ENCODE measurements at places on chromosomes 1 and 21.

GRCh38 chr1:82752046-82752445, 951.3 kb downstream of the ADGRL2 start:
- no peak for DNase-seq

DNA sequence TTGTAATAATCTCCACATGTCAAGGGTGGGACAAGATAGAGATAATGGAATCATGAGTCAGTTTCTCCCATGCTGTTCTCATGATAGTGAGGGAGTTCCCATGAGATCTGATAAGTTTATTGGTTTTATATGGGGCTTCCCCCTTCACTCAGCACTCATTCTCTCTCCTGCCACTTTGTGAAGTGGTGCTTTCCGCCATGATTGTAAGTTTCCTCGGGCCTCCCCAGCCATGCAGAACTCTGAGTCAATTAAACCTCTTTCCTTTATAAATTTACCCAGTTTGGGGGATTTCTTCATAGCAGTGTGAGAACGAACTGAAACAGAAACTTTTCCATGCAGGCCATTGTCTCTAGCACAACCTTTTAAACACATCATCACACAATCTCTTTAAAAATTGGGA, 221.5 kb upstream of the BRINP3 start:
- no peak for DNase-seq

DNA sequence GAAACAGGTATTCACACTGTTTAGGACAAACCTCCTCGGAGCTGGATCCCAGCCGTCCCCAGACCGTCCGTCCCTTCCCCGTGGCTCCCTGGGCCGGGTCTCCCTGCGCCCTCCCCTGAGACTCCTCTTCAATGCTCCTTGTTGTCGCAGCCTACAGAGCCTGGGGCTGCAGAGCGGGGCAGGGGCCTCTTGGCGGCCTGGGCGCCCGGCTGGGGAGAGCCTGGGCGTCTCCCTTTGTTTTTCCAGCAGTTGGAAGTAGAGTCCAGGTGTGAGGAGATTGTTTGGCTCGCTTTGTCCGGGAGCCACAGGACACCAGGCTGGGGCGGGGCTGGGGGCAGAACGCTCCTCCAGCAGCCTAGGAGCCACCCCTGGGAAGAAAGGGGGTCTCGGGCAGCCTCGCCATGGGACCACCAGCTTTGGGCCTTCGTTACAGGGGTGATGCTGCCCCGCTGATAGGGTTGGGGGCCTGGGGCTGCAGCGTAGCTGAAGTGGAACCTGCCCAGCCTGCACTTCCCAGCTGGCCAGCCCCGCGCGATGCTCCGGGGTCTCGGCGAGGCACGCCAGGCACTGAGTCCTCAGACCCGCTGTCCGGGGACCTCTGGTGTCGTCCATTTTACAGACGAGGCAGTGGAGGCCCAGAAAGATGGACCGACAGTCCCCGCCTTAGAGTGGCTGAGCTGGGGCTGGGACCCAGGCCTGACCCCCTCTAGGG, 66.9 kb downstream of the PRDM16 start:
- no peak for DNase-seq

GRCh38 chr1:9842781-9843575, 19.2 kb upstream of the CLSTN1 start:
- DNase-seq = no peak

DNA sequence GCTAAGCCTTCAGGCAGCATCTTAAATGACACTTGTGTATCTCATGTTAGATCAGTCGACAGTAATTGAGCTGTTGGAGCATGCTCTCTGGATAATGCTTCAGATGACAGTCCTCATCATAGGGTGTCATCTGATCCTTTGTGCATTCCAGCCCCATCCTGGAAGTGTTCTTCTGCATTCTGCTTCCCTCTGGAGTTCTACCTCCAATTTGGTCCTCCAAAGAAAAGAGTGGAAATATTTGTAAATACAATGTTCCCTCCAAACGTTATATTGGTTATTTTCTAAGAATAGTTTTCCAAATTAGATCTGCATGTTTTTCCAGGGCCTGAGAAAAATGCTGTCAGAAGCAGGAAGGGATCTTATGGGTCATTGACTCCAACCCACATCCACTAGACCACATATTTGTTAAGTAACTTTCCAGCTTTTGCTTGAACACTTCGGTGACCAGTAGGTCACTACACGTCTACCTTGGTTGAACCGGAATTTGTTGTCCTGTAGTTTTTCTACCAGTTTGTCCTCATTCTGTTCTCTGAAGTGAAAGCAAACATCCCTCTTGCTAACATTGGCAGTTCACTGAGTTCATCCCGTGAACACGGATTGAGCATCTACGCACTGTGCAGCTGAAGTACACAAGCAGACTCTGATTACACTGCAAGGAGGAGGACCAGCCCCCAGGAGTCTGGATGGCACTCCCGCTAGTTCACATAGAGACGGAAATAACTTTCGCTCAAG, 136.0 kb downstream of the TLR5 start:
- no peak for DNase-seq

GRCh38 chr1:101567582-101568189, 330.9 kb downstream of the S1PR1 start:
- DNase-seq = peak; percentile 19

- DNase-seq = no peak
Observed at GRCh38 chr1:200873116-200873670, 412 bp downstream of the GPR25 start.

- DNase-seq = no peak
Observed at GRCh38 chr1:184294101-184294500, 92.7 kb upstream of the C1orf21 start.

DNA sequence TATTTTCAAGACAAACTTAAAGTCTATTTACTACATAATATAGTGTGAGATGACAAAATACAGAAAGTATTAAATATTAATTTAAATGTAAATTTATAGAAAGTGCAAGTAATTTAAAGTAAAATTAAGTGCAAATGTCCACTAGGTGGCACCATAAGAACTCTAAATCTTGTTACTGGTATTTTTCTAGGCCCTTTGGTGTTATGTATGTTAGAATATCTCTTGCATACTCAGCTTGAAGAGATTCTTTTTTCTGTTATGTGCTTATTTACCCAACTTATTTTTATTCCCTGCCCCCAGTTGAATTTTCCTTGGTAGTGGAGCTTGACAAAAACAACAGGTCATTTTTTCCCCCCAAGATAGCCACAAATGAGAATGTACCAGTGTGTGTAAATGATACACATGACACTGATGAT, 71.5 kb downstream of the RPS6KC1 start:
- DNase-seq = no peak

GRCh38 chr1:20187103-20187812, 940 bp upstream of the PLA2G2C start:
- DNase-seq = no peak

DNA sequence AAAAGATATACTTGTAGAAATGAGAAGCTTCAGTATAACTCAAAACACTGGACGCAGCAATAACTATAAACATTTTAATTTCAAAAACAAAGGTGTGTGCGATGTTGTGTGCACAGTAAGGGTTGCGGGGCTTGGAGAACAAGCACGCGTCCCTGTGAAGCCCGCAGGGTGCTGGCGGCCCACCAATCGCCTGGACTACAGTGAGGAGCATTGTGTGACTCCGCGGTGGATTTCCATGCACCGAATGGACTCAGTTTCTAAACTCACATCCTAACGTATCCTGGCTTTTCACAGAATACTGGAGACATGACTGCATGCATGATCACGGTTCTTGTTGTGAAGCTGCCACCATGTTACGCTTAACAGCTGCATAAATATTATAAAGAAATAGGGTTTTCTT, 33.0 kb downstream of the NTPCR start:
- DNase-seq = no peak

- DNase-seq = no peak
Observed at GRCh38 chr21:37655611-37656300, 260.5 kb downstream of the KCNJ6 start.

GRCh38 chr1:48003741-48004531, 6.8 kb upstream of the TRABD2B start:
- no peak for DNase-seq

DNA sequence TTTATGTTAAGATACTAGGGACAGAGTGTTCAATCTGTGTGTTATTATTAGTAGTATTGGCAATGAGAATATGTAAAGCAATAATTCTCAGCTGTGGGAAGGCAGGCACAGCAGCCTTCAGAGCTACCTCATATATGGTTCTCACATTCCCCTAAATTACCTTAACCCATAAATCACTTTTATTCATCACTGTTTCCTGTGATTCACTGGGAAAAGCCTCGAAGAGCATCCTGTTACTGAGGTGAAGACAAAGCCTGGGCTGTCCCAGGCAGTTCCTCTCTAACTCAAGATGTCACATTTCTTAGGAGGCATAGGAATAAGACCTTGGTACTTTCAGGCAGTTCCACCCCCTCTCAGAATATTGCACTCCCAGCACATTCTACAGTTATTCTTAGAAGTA, 965.7 kb downstream of the NCAM2 start:
- DNase-seq = no peak

DNA sequence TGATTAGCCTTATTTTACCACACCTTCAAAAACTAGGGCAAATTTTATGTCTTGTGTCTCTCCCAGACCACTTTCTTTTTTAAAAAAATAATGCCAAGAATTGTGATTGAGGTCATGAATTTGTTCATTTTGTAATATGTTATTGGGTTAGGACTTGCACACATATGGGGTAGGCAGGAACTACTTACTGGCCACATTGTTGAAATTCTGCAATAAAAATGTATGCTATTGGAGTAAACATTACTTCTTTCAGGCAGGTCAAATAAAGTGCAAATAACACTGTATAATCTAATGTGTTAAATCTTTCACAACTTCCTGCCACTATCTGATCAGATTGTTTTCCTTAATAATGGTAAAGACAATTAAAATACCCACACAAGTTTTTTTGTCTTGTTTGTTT, 166.6 kb upstream of the COL11A1 start:
- DNase-seq = no peak

DNA sequence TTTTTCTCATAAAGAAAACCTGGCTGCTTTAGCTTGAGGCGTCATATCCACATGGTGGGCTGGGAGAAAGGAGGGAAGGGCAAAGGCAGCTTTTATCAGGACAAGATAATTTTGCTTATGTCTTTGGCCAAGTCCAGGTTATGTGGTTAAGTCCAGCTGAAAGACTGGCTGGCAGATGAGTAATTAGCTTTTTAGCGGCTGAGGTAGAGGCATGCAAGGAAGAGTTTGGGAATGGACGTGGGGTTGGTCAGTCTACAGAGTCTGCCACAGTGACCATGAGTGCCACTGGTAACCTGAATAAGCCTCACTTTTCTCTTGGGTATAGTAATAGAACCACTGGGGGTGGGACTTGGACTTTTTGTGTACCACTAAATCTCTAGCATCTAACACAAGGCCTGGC, 39.8 kb downstream of the NEK7 start:
- no peak for DNase-seq

DNA sequence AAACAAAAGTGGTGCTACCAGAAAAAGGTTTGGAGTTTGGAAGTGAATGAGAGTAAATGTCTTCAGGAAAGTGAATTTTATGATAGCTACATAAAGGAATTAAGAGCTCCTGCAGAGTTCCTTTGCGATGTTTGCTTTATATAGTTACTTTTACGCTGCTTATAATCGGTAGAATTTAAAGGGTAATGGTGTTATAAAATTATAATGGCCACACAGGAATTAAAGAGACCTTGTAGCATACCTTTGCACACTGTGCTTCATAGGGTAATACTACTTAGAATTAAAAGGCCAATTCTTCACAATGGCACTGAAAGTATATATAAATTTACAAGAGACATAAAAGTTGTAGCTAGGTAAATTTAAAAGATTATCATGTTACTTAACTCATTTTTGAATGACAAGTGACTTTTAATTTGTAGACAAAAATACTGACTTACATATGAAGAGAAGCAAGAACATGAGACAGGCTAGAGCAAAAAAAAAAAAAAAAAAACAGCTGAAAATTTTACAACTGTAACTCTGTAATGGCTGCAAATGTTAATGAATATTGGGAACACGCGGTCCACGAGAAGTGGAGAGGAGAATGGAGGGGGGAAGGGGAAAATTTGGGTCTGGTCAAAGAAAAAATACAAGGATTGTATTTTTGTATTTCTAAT, 65.9 kb upstream of the LBR start:
- no peak for DNase-seq

GRCh38 chr1:168509210-168509609, 34.6 kb downstream of the XCL2 start:
- DNase-seq = no peak

DNA sequence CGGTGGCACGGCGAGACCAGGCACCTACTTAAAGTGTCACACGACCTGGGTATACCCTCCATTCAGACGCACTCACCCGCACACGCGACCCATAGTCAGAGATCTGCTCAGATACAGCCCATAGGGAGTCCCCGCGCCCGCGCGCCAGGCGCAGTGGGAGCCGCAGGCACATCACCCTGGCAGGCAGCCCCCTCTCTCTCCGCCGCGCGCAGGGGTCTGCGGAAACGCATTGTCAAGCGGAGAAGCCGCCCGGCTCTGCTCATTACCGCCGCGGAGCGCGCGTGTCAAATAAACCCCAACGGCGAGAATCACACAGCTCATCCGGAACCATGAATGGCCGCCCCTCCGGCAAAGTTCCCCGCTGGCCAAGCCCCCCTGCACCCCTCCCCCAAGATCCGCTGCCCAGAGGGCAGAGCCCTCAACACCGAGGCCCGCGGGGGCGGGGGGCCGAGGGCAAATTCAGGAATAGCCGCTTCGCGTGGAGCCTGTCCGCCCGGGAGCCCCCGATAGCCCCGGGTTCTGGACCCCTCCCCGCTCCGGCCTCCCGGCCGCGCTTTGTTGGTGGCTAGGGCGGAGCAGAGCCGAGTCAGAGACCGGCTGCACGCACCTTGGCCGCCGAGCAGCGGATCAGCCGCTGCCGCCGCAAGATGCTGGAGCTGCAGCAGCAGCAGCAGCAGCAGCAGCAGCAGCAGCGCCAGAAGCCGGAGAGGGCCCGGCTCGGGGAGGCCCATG, 522 bp downstream of the LRP8 start:
- DNase-seq = peak; percentile 47

GRCh38 chr1:26327956-26328362, 10.2 kb downstream of the CD52 start:
- no peak for DNase-seq

DNA sequence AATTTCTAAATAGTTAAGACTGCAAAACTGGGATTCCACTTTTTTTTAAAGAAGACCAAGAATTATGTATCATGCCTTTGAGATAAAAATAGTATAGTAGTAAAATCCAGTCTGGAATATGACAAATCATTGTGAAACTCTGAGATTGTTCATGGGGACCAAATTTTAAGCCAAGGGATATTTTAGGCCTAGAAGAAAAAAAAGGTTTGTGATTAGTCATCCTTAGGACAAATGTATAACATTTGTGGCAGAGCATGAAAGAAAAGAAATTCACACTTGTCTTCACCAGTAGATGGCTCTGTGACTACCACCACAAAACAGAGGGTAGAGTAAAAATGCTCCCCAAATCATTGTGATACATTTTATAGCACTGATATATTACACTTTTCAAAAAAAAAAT, 226.1 kb downstream of the KCTD3 start:
- no peak for DNase-seq
